ENCODE measurements at places on chromosomes 1 and 21.
A peak's percentile ranks its signal among the peaks of the same experiment; 100 is the strongest.

GRCh38 chr1:94929351-94930217 is 2.7 kb upstream of the CNN3 start:
- DNase-seq: no peak

GRCh38 chr1:67722292-67722944 is 37.4 kb downstream of the GADD45A start:
- DNase-seq: no peak

- DNase-seq: no peak
These were observed 96.2 kb downstream of the LAMC2 start for GRCh38 chr1:183282101-183282855.

- no peak for DNase-seq
These were observed 204.2 kb downstream of the CAMTA1 start for GRCh38 chr1:6989212-6990159.

DNA sequence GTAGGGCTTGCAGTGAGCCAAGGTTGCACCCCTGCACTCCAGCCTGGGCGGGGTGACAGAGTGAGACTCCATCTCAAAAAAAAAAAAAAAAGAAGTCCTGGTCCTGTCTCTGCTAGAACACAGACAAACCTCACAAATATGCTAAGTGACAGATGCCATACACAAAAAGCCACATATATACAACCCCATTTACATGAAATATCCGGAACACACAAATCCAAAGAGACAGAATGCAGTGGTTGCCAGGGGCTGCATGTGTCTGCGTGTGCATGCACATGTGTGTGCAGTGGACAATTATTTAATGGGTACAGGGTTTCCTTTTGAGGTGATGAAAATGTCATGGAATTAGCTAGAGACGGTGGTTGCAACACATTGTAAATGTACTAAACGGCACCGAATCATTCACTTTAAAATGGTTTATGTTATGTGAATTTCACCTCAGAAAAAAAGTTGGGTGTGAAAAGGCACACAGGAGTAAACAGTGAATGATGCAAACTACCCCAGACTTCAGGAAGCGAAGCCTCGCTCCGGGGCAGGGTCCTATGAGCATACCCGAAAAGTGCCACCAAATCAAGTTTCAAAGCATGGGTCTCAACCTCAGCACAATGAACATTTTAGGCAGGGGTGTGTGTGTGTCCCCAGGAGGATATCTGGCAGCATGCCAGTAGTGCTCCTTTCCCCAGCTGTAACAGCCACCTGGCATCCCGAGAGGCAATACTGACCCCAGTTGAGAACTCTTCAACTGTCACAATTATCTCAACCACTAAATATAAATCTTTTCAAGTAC is 48.3 kb downstream of the GNB1 start:
- DNase-seq: no peak

DNA sequence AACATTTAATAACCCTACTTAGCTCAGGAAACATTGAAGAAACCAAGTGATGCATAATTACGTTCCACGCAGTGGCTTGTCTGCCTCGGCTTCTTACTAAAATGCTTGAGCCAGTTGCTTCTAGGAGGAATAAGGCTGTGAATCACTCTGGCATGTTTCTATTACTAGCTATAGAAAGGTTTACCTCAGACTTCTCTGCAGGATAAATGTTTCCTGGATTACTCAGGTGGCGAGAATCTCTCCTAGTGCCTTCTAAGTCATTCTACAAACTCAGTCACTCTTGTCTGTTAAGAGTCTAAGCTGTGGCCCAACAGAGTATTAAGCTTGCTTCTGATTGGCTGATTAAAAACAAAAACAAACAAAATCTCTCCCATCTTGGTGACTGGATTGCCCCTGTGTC is 92.0 kb upstream of the RALGPS2 start:
- no peak for DNase-seq

- DNase-seq: no peak
These were observed 15.6 kb upstream of the CDCP2 start for GRCh38 chr1:54168206-54168965.

DNA sequence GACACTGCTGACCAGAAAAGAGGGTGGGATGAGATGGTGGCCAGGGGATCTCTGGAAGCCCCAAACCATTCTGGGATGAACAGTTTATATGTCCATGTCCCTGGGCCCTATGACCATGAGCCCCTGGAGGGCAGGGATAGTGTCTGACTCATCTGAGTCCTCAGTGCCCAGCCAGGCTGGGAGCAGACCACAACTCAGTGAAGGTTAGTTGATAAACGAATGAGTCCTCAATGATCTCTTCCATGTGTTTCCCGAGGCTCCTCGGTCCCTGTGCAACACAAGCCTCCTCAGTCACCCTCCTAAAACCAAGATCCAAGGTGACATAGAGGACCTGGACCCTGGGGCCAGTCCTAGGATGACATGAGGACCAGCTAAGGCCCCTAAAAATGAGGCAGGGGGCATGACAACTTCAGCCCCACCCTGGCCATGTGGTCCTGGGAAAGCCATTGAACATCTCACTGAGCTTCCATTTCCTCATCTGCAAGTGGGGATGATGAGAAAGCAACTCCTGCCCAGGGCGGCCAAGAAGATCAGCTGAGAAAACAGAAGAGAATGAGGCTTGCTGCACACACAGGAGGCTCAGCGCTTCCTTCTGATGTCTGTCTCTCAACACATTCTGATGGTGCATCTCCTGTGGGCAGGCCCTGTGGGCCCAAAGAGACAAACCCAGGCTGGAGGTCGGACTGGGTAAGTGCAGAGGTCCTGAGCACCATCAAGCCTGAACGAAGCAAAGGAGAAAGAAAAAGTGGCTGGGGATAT is 86.3 kb downstream of the GLIS1 start:
- DNase-seq: no peak

- DNase-seq: no peak
These were observed 17.4 kb upstream of the PLEKHA6 start for GRCh38 chr1:204376919-204377799.

- DNase-seq: no peak
These were observed 400.6 kb downstream of the PTPRU start for GRCh38 chr1:29636936-29637335.

DNA sequence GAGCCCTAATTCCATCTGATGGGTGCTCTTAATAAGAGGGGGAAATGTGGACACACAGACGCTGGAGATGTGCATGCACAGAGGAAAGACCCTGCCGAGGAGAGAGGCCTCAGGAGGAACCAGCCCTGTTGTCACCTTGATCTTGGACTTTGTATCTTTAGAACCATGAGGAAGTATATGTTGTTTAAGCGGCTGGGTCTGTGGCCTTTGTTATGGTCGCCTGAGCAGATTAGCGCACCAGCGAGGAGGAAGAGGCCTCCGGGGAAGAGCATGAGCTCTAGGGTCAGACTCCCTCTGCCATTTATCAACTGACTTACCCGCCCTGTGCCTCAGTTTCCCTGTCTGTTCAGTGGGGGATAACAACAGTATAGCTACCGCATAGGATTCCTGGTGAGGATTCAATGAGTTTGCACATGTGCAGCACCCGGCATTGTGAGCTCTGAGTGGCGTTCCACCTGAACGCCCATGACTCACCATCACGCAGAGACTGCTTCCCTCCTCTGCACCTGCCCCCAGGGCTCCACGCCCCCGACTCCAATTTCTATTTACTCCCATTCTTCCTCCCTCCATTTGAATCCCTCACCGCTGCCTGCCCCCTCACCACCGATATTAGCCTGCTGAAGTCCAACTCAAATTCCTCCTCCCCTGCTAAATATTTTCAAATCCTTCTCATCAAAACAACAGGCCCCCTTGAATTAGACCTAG is 67.2 kb downstream of the ATP5PO start:
- DNase-seq: no peak

DNA sequence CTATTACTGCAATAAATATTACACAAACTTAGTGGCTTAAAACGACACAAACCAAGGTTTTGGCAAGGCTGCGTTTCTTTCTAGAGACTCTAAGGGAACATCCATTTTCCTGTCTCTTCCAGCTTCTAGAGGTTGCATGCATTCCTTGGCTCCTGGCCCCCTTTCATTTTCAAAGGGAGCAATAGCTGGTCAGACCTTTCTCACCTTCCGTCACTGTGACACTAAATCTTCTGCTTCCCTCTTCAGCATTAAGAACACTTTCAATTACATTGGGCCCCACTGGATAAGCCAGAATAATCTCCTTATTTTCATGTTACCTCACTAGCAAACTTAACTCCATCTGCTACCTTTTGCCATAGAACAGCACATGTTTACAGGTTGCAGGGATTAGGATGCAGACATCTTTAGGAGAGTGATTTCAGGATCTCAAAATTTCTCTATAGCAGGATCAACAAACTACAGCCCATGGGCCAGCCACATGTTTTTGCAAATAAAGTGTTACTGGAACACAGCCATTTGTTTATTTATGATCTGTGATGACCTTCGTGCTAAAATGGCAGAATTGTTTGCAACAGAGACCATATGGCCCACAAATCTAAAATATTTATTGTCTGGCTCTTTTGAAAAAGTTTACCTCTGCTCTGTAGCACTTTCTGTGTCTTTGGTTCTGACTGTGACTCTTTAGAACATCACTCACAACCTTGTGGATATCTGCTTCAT is 221.5 kb upstream of the SGIP1 start:
- no peak for DNase-seq

GRCh38 chr1:231871471-231871870 is 244.9 kb downstream of the DISC1 start:
- DNase-seq: no peak

DNA sequence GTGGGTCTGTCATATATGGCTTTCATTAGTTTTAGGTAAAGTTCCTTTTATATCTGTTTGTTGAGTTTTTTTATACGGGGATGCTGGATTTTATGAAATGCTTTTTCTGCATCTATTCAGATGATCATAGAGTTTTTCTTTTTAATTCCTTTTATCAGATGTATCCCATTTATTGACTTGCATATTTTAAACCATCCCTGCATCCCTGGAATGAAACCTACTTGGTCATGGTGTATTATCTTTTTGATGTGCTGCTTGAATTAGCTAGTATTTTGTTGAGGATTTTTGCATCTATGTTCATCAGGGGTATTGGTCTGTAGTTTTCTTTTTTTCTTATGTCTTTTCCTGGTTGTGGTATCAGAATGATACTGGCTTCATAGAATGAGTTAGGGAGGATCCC is 118.0 kb downstream of the NME7 start:
- no peak for DNase-seq

DNA sequence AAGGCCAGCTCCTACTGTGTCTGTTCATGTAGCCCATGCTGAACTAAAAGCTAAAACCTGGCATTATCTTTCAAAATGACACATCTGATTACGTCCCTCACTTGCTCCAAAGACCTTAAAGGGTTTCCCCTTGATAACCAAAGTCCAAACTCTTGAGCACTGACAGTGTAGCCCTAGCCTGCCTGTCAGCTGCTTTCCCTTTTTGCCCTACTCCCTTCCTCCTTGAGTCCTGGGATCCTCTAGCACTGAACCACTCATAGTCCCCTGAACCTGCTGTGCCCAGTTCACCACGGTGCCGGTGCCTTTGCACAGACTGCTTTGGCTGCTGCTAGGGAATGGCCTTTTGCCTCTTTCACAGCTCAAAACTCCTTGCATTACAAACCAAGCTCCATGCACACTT is 67.5 kb downstream of the PLXNA2 start:
- DNase-seq: no peak

- DNase-seq: no peak
These were observed at the start of gene CD1E for GRCh38 chr1:158353303-158354075. Gene CD1E (plus strand): TSS chr1:158353894. CDS start chr1:158353989, 95 bp downstream.

DNA sequence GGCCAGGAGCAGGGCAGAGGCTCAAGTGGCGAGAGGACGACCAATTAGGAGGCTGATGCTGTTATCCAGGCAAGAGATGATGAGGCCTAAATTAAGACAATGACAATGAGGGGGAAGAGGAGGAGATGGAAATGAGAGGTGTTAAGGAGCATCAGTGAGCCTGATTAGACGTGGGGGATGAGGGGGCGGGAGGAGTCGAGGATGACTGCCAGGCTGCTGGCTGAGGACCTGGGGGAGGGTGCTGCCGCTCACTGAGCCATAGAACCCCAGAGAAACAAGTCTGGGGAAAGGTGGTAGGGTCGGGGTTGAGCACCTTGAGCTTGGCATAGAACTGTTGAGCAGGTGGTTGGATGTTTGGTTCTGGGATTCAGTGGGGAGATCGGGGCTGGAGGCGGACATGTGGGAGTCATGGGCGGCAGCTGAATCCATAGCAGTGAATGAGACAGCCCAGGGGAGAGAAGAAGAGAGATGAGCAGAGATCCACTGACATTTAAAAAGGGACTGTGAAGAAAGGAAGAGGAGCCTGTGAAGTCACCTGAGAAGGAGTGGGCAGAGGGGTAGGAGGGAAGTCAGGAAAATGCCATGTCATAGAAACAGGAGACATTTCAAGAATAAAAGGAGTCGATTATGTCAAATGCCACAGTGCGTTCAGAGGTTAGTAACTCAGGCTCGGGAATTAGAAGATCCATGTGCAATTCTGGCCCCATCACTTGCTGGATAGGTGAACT is 28.5 kb downstream of the DLGAP3 start:
- no peak for DNase-seq

GRCh38 chr1:192805832-192806323 is 3.0 kb upstream of the RGS2 start:
- no peak for DNase-seq

DNA sequence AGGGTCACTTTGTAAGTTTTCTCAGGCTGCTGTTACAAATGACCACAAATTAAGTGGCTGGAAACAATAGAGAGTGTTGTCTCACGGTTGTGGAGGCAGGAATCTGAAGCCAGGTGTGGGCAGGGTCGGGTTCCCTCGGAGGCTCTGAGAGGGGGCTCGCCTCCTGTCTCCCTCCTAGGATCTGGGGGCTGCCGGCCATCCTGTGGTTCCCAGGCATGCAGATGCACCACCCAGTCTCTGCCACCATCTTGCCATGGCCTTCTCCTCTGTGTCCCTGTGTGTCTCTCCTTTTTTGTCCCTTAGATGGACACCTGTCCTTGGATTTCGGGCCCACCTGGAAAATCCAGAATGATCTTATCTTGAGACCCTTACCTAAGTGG is 4.8 kb downstream of the TP73 start:
- DNase-seq: no peak

GRCh38 chr1:112673592-112674439 is 643 bp upstream of the MOV10 start:
- no peak for DNase-seq

GRCh38 chr1:39788426-39788757 is 273 bp downstream of the BMP8B start:
- no peak for DNase-seq

- DNase-seq: no peak
These were observed at the start of gene PRKAA2 for GRCh38 chr1:56644919-56645676. Gene PRKAA2 (plus strand): TSS chr1:56645314. CDS start chr1:56645388, 74 bp downstream.

DNA sequence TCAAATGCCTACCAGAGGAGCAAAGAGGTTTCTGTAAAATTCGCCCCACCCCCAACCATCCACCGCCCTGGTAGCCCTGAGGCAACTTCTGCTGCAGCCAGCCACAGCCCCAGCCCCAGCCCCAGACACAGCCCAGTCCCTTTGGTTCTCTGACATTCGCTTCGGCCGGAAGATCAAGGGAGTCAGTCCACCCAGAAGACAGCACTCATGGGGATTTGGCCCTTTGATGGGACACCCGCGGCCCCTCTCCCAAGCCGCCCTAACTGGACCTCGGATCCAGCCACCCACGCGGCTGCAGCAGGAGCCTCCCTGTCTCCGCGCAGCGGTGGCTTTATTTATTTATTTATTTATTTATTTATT is 3881.0 kb downstream of the SRGAP2C start:
- no peak for DNase-seq

GRCh38 chr21:31098576-31099005 is 60.3 kb upstream of the KRTAP19-8 start:
- peak; percentile 15 for DNase-seq

- no peak for DNase-seq
These were observed 4.7 kb downstream of the AUNIP start for GRCh38 chr1:25854554-25854953.

GRCh38 chr1:100377590-100378361 is 25.5 kb downstream of the CDC14A start:
- no peak for DNase-seq
